ENCODE measurements at places on chromosomes 7 and 10. TPM values are rescaled to one million over a fixed set of nuclear protein-coding genes. Genes with fewer than 3 reads are reported as not detected.

FGL2 gene
- total RNA-seq = 199 TPM

PRF1 gene
- total RNA-seq = 3.9 TPM

DOCK1 gene
- 59.0 TPM for total RNA-seq

CPVL gene
- 7.0 TPM for total RNA-seq

UNCX gene
- not detected for total RNA-seq

PIP gene
- not detected for total RNA-seq

BMPER gene
- total RNA-seq = 1.7 TPM

VSTM4 gene
- 21.5 TPM for total RNA-seq

CRYGN gene
- not detected for total RNA-seq

CFAP46 gene
- 2.2 TPM for total RNA-seq

SPDYE6 gene
- total RNA-seq = not detected

PNLIP gene
- not detected for total RNA-seq

NUPR2 gene
- total RNA-seq = 0.77 TPM

AMPH gene
- total RNA-seq = 2.3 TPM

CPEB3 gene
- total RNA-seq = 10.3 TPM

DNA sequence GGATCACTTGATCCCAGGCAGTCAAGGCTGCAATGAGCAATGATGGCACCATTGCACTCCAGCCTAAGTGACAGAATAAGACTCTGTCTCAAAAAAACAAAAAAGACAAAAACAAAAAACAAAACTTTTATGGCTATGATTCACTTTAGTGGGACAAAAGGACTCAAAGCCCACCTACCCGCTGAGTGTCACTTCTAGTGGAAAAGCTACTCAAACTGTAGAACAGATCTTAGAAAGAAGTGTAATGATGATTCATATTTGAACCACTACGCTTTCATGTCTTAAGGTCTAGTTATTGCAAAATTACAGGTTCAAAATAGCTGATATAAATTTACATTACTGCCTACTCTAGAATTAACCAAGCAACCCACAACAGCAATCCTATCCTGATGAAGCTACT is 47.1 kb upstream of the OTUD1 start:
- ATAC-seq = no peak

GRCh38 chr7:21544303-21544656 is 1.4 kb downstream of the DNAH11 start:
- ATAC-seq = no peak

- no peak for ATAC-seq
These were observed 30.9 kb downstream of the MRPS33 start for GRCh38 chr7:140983802-140984201.

GRCh38 chr7:121473645-121474300 is 77.7 kb upstream of the FAM3C start:
- no peak for ATAC-seq

DNA sequence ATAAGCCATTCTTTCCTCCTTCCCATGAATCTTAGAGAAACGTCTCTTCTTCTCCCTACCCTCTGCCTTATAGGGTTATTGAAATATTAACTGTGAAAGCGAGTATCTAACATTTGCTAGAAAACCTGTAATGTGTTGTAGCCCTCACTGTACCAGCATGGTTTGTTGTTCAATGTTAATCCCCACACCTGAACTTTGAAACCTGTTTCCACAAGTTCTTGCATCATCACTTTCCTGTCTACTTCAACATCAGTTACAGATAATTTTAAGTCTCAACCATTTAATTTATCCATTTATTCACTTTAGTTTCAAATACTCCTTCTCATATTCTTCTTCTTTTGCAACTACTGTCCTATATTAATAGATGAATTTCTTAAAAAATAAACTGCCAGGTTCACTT is 148.2 kb downstream of the ETV1 start:
- no peak for ATAC-seq

- no peak for ATAC-seq
These were observed 199.4 kb downstream of the ELMO1 start for GRCh38 chr7:37249240-37249639.

- no peak for ATAC-seq
These were observed 222.9 kb downstream of the CHRM2 start for GRCh38 chr7:137091396-137091795.

DNA sequence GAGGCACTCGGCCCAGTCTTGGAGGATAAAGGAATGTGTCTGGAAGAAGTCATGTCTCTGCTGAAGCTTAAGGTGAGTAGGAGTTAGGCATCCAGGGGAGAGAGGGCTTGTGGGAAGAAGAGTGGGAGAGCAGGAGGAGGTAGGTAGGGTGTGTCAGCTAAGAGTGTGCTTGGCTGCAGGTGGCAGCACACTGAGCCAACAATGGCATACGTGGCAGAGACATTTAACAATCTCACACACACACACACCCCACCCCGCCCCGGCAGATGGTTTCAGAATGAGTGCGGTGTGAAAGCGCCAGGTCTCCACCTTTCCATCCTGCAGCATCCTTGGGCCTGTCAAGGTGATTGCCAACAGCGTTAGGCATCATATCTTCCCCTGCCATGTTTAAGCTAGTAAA is 11.2 kb upstream of the ARPC1A start:
- ATAC-seq = no peak

DNA sequence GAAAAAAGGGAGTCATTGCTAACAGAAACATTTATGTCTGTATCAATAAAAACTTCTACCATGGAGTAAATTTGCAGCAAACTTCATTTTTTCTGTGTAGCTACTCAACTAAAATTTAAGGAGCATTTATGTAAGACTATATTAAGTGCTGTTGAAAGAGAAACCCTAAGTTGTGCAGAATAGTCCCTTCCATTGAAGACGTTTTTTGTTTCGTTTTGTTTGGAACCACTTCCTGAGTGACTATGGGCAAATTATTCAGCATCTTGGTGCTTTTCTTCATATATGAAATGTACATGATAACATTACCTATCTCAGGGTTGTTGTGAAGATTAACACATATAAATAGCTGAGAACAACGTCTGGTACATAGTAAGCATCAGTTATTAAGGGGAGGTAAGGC is 24.3 kb downstream of the SEM1 start:
- no peak for ATAC-seq

DNA sequence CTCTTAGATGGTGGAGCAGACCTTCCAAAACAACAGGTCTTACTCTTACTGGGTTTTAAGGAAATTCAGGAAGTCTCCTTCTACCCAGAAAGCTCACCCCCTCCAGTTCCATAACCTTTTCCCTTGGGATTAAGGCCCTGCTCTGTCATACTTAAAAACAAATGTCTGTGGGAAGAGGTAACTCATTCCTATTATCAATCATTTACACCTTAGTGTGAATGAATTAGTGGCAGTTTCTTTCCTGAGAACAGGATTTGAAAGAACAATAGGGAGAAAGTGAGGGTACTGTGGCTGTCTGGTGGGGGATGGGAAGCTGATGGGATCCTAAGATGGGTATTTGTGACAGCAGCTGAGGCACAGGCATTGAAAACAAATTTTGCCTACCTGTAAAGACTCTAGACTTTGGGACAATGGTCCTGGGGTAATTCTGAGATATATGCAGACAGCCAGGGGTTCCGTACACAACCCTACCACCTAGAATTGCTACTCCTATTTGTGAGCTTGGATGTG is 22.2 kb upstream of the PDLIM1 start:
- no peak for ATAC-seq

GRCh38 chr10:91088300-91089140 is 131.9 kb upstream of the PCGF5 start:
- no peak for ATAC-seq

DNA sequence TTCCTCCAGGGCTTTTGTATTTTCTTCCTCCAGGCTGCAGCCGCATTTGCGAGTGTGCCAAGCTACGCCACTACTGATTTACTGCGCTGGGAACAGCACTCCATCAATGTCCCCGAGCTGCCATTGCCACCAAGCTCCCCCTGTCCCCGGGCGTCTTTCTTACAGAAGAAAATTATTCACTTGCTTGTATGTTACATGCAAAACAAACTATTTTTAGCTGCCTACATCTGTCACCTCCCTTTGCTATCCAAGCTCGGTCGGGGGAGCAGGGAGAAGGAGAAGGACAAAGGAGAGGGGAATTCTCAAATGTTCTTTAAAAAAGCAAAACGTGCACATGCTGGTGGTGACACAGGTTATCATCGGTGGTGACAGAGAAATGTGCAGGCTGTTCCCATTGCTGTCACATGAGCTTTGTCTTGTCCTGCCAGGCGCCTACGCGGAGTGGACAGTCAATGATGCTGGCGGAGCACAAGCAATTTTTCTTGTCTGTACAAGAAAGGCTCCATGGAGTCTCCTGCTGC is 93.1 kb downstream of the ADARB2 start:
- ATAC-seq = no peak

GRCh38 chr7:144670218-144670617 is 165.6 kb downstream of the TPK1 start:
- ATAC-seq = no peak

DNA sequence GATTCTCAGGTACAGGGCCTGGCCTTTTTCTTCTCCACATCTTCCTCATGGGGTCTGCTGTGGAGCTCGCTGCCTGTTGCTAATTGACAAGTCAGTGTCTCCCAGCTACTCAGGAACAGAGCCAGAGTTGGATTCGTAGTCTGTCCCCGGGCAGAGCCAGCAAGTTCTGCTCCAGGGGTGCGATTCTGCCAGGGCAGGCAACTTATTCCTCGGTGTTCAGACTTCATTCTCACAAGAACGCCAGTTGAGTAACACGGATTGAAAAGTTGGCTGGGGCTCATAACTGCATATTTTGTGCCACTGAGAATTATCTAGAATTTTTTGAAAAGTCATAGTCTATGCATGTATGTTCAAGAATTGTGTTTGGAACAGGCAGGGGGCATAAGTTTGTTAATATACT is 336.7 kb upstream of the NPVF start:
- no peak for ATAC-seq

GRCh38 chr10:19817231-19817933 is 1.1 kb downstream of the PLXDC2 start:
- no peak for ATAC-seq

GRCh38 chr7:1665549-1666316 is 4.3 kb upstream of the ELFN1 start:
- ATAC-seq = peak; percentile 26

DNA sequence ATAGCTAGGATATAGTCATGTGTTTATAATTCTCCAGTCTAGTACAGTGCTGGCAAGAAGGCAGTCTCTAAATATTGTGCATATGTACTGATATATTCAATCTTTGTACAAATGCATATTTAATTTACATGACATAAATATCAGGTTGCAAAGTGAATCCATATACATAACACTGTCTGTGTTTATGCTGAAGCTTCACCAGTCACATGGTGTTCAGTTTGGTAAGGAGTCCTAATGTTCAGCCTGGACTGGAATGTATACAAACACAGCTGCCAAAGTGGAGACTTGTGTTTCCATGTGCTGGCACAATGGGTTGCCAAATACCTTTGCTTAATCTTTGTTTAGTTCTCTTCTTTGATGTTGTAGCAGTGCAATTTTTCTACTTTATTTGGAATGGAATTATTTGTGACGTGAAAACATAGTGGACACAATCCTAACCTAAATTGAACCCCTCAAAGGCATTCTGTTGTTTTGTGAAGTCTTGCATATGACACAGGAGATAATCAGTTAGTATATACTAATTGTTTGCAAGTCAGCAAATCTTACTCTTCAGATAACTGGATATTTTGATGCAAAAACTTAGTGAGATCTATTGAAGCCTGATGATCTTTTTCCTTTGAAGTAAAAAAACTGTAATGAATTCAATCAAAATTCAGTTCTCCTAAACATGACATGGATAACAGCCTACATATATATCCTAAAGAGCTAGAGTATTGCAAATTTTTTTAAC is 17.3 kb upstream of the ARL4A start:
- peak; percentile 93 for ATAC-seq

- no peak for ATAC-seq
These were observed 16.5 kb downstream of the SLK start for GRCh38 chr10:103983367-103983911.

GRCh38 chr10:111100198-111100597 is 23.4 kb downstream of the ADRA2A start:
- ATAC-seq = no peak

DNA sequence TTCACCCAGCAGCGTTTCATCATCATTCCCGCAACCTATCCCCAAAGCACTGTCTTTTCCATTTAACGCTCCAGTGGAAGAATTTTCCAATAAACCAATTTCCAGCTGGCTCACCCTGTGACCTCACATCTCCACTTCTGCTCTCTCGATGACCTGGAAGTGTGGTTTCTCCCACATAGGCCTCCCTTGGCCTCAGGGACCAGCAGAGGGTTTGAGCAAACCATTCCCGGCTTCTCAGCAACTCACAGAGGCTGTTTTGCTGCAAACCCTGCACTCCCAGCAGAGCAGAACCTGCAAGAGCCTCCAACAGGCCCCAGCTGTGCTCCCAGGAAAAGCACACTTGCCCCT is 523.0 kb upstream of the FOXK1 start:
- ATAC-seq = no peak

- no peak for ATAC-seq
These were observed 29.4 kb upstream of the ABLIM1 start for GRCh38 chr10:114687459-114687858.

DNA sequence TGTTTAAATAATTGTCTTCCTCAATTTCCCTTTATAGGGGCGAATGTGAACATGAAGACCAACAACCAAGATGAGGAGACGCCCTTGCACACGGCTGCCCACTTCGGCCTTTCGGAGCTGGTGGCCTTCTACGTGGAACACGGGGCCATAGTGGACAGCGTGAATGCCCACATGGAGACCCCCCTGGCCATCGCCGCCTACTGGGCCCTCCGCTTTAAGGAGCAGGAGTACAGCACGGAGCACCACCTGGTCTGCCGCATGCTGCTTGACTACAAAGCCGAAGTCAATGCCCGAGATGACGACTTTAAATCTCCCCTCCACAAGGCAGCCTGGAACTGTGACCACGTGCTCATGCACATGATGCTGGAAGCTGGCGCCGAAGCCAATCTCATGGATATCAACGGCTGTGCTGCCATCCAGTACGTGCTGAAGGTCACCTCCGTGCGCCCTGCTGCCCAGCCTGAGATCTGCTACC is 42.1 kb downstream of the ASB4 start:
- peak; percentile 25 for ATAC-seq

- no peak for ATAC-seq
These were observed 17.6 kb downstream of the UNC5B start for GRCh38 chr10:71229726-71230655.

DNA sequence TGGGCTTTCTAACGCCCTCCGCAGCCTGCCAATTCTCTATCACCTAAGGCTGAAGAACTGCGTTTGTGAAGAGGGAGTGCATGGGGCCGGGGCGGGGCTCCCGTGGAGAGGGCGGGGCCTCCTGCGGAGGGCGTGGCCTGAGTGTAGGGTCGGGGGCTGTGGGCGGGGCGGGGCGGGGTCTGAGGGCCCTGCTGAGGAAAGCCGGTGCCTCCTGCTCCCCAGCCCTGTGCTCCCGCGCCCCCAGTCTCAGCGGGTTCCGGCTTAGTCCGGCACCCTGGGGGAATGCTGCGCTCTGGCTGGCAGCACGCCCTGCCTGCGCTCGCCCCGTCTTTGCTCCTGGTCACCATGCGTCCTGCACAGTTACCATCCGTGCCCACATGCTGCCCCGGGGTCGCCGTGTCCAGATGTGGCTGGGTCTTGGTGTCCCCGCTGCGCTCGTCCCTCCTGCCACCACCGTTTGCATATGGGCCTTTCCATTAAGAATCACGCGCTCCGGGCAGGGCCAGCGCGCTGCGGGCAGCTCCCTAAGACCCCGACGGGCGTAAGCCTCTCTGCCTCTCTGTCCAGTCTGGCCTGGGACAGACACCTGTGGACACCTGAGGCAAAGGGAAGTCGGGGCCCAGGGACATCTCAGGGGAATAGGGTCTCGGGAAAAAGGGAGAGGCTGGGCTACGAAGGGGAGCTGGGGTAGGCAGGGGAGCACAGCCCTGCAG is 144.0 kb upstream of the RET start:
- ATAC-seq = no peak

- ATAC-seq = no peak
These were observed 457.6 kb upstream of the COBL start for GRCh38 chr7:51774178-51774577.

GRCh38 chr10:90407851-90408250 is 450.0 kb downstream of the HTR7 start:
- ATAC-seq = no peak
